ENCODE measurements at places on chromosomes 12 and 14.

DNA sequence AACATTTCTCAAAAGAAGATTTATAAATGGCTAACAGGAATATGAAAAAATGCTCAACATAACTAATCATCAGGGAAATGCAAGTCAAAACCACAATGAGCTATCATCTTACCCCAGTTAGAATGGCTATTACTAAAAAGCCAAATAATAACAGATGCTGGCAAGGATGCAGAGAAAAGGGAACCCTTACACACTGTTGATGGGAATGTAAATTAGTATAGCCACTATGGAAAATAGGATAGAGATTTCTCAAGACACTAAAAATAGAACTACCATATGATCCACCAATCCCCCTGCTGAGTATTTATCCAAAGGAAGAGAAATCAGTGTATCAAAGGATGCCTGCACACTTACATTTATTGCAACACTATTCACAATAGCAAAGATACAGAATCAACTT is 58.3 kb downstream of the GUCY2C start:
- DNase-seq: no peak

- no peak for DNase-seq
Measured at GRCh38 chr12:95413576-95413975, 60.4 kb upstream of the METAP2 start.

- DNase-seq: no peak
Measured at GRCh38 chr12:56300644-56301464, 724 bp upstream of the CS start.

- no peak for DNase-seq
Measured at GRCh38 chr14:49553106-49553505, 33.1 kb downstream of the RPS29 start.

DNA sequence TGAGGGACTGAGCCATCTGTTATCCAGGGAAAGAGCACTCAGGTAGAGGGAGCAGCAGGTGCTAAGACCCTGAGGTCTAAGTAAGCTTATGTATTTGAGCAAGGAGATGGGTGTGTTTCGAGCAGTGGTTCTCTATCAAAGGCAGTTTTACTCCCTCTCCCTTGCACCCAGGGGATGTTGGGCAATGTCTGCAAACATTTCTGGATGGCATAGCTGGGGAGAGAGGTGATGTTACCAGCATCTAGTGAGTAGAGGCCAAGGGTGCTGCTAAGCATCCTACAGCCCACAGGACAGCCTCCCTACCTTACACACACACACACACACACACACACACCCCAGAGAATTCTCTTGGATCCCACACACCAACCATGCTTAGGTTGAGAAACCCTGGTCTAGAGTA is 221.0 kb upstream of the PWP1 start:
- DNase-seq: no peak

DNA sequence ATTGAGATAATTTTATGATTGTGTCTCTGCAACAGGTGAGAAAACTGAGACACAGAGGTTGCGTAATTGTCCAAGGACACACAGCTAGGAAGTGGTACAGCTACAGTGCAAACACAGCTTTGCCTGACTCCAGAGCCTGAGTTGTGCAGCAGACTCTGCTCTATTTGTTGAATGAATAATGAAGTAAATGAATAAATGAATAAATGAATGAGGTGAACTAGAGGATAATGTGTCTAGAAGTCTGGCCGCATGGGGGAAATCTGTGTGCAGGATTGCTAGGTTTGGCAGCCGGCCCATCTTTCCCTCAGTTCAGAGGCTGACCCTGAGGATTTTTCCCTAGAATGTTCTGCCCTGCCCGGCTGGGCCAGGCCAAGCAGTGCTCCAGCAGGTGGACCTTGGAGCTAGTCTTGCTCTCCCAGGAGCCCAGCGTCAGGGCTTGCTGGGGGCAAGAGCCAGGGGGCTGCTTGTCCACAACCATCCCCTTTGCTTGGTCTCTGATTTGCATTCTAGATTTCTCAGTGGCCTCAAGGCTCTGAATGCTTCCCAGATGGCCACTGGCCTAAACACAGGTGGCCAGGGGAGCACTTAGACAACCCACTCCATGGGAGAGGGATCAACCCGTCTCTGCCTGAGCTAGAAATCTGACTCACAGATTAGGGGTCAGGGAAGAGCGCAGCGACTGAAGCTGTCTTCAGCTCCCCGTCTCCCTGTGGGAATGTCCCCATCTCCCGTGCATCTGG is 225.2 kb downstream of the C12orf75 start:
- DNase-seq: no peak

DNA sequence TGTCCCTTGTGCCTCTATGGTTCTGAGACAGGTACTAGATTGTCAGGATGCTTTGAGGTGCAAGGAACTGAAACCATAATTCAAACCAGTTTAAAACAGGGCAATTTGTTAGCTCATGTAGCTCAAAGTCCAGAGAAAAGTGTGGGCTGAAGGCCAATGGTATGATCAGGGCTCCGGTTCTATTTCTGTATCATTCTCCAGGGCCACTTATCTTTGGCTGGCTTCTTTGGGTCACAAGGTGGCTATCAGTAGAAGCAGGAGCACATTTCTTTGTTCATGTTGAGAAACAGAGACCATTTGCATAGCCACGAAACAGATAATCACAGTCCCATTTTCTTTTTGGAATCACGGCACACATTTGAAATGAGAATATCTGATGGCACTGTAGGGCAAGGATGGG is 294.9 kb downstream of the ETNK1 start:
- DNase-seq: no peak

DNA sequence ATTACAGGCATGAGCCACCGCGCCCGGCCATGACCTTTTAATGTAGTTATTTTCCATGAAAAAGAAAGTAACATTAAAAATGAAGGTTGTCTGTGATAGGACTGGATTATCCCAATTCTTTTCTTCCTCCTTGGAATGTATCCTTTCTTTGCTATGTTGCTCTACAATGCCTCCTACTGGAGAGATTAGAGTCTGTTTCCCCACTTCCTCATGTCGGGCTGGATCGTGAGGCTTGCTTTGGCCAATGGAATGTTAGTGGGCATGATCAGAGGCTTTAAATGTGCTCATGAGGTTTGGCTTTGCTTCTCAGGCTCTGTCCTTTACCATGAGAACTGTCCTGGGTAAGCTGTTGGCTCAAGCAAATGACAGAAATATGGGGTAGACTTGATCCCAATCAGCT is 34.7 kb upstream of the SOCS2 start:
- DNase-seq: no peak

- DNase-seq: no peak
Measured at GRCh38 chr14:59463787-59464485, 1.2 kb downstream of the GPR135 start.

DNA sequence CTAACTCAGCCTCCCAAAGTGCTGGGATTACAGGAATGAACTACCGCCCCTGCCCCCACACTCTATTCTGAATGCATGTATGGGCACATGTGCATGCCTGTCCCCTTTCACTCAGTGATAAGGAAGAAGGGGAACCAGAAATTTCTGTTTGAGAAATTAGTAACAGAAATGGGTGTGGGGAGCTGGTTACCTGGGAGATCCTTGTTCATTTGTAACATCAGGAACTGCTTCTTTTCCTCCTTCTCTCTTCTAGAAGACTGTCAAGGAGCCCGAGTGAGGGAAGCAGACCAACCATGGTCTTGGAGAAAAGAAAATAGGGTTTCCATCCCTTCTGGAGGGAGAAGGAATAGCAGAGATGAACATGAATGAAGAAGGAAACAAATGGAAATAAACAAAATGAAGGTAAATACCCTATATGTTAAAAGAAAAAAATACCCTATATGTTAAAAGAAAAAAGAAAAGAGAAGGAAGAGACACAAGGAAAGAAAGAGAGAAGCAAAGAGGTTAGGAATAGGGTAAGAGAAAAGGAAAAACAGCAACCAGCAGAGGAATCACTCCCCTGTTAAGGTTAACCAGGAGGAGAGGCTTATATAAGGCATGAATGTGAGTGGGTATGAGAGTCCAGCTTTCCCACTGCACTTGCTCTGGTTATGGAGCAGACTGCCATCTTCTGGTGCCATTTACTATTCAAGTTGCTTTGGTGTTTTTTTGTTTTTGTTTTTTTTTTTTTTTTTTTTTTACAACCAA is 3.3 kb downstream of the PPP1R3E start:
- no peak for DNase-seq

- DNase-seq: no peak
Measured at GRCh38 chr14:30655124-30655523, 33.0 kb downstream of the SCFD1 start.

DNA sequence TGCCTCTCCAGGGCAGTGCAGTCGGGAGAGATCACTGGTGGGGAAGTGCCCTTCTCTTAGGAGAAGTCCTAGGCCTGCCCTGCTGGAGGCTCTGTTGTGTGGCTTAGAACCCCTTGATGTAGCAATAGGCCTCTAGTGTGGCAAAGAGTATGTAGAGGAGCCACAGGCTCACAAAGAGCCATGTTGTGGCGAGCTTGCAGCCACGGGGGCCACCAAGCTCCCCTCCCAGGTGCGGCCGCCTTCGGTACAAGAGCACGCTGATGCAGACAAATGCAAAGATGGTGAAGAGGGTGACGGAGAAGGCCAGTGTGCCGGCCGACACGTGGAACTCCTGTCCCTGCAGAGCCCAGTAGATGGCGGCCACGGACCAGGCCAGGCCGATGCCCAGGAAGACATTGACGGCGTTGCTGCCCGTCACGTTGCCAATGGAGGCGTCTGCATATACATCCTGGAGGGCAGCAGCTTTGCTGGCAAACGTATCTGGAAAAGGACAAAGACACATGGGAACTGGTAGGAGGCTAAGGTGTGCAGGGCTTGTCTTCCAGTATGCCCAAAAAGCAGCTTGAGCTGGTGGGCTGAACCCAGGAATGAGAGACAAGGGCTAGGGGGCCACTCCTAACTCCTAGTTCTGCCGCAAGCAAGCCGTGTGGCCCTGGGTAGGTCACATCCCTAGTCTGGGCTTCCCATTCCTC is 142.8 kb downstream of the SLC8A3 start:
- peak; percentile 34 for DNase-seq

GRCh38 chr12:27566159-27566558 is 42.2 kb downstream of the PPFIBP1 start:
- no peak for DNase-seq

DNA sequence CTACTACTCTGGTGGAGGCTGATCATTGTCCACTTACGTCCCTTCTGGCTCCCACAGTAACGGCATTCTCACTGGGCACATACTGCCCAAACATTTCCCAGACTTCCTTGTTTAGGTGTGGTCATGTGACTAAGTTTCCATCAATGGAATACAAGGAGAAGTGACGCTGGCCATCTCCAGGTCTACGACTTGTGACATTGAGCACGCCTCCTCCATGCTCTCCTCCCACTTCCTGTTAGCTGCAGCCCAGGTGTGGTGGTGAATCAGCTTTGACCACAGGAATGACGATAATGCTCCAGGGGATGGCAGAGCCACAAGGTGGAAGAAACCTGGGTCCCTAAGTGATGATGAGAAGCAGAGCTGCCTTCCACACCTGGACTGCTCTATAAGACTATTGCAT is 6.0 kb upstream of the SLC24A4 start:
- DNase-seq: no peak

DNA sequence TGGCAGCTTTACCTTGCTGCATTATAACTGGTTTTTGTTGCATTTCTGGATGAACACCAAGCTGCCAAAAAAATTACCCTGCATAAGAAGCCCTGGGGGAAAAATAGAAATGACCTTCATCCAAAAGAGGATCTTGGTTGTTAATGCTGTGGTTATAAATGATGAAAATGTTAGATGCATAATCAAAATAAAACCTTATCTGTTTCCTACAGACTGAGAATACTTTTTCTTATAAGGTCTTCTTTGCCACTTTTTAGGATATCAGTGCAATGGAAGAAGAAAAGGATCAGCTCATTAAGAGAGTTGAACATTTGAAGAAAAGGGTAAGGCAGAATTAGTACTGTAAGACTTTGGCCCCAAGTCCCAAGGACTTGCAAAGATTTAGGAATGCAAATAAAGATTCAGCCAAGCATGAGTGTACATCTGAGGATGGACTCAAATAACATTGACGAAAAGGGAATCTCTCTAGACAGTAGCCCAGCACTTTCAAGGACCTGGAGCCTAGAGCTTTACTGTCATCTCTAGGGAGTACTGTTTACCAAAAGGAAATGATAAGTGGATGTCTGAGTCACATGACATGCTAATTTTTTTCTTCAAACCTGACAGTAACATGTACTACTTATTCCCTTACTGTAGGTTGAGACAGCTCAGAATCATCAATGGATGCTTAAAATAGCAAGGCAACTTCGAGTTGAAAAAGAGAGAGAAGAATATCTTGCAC is 10.7 kb downstream of the IFT81 start:
- DNase-seq: no peak

- DNase-seq: no peak
Measured at GRCh38 chr12:108575199-108575912, 13.0 kb downstream of the ISCU start.

- no peak for DNase-seq
Measured at GRCh38 chr12:2693244-2693860, 101.4 kb upstream of the FKBP4 start.

- DNase-seq: no peak
Measured at GRCh38 chr14:74980398-74980730, 22.4 kb upstream of the EIF2B2 start.

- no peak for DNase-seq
Measured at GRCh38 chr14:68587931-68588330, 204.9 kb downstream of the ZFP36L1 start.

- no peak for DNase-seq
Measured at GRCh38 chr14:33465846-33466700, 484.8 kb downstream of the EGLN3 start.

GRCh38 chr12:30178916-30179315 is 395.2 kb upstream of the TMTC1 start:
- no peak for DNase-seq

DNA sequence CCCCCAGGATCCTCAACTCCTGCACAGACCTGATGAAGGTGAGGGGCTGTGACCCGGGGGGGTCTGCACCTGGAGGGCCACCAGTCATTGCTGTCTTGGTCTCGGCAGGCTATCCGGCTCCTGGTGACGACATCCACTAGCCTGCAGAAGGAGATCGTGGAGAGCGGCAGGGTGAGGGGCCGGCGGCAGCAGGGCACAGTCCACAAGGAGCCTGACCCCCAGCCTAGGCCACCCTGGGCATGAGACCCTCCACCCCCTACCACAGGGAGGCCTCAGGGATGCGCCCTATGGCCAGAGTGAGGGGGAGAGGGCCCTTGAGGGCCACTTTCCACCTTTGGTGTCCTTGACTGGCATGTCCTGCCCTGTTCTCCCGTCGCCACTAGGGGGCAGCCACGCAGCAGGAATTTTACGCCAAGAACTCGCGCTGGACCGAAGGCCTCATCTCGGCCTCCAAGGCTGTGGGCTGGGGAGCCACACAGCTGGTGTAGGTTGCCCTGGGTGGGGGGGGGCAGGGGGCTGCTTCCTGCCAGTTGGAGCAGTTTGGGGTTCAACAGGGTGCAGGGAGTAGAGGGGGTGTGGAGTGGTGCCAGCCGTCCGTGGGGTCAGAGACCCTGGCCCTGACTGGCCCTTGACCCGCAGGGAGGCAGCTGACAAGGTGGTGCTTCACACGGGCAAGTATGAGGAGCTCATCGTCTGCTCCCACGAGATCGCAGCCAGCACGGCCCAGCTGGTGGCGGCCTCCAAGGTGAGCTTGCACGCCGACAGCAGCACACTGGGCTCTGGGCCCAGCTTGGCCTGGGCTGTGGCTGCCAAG is 25.0 kb downstream of the HIP1R start:
- DNase-seq: no peak

- peak; percentile 28 for DNase-seq
Measured at GRCh38 chr12:989751-990660, 1.0 kb upstream of the ERC1 start.
